ENCODE measurements at places on chromosomes 4 and X.
A peak's percentile ranks its signal among the peaks of the same experiment; 100 is the strongest.

DNA sequence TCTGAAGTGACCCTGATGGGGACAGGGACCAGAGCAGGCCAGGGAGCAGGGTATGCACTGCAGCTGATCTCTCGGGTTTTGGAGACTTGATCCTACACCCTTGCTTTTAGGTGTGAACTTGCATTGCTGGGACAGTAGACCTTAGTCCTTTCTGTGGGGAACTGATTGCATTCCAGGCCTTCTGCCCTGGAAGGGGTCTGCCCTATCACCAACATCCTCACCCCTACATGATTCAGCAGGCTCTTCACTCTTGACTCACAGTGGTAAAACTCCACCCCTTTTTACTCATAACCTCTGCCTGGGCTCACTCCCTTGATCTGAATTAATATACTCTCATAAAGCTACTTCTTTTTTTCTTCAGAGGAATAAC is 6.6 kb upstream of the DDX60L start:
- no peak for DNase-seq

- DNase-seq = no peak
Measured at GRCh38 chr4:36426741-36427140, 145.3 kb downstream of the DTHD1 start.

GRCh38 chr4:74202062-74202586 is 44.2 kb downstream of the MTHFD2L start:
- no peak for DNase-seq

DNA sequence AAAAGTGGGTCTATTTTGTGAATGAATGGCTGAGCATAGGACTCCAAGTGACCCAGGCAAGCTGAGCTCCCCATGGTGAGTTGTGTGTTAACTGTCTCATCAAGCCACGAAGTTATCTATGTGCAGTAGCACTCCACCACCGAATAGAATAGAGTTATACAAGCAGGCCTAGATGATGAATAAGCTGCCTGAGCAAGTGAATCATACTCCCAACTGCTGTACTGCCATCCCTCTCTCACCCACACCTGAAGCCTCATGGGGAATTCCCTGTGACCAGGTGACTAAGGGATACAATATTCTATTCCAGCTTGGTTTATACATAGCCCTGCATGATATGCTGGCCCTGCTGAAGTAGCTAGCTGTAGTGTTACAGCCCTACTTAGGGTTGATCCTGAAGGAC is 38.7 kb downstream of the KDM5C start:
- peak; percentile 46 for DNase-seq

DNA sequence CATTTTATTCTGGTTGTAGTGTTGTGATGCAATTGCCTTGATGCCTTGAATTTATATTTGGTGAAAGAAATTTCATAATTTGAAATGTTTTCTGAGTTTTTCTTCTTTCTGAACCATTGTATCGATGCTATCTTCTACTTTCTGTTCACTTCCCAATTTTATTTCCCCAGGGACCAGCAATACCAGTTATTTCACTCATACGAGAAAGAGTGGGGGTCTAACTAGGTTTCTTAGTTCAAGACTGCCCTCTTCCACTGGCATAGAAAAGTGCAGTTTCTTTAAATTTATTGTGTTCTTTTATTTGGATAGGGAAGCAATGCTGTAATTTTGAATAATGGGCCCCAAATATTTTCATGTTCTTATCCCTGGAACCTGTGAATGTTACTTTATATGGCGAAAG is 544.0 kb upstream of the ADGRL3 start:
- no peak for DNase-seq

- DNase-seq = no peak
Measured at GRCh38 chr4:161869511-161869910, 294.3 kb downstream of the FSTL5 start.

DNA sequence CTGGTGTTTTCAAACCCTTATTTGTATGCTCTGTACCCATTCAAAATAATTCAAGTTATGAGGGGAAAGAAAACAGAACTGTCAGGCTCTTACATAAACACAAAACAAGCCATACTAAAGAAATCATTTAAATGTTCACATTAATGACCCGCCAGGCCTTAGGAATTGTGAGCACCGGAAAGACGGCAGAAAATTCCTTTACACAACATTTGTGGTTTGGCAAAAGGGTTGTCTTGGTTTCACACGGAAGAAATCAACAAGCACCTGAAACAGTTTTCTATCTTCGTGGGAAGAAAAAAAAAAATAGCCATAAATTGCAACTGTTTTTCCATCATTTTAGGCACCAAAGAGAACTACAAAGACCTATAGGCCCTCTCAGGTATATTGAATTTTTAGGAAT is 188.5 kb upstream of the FTHL17 start:
- no peak for DNase-seq

DNA sequence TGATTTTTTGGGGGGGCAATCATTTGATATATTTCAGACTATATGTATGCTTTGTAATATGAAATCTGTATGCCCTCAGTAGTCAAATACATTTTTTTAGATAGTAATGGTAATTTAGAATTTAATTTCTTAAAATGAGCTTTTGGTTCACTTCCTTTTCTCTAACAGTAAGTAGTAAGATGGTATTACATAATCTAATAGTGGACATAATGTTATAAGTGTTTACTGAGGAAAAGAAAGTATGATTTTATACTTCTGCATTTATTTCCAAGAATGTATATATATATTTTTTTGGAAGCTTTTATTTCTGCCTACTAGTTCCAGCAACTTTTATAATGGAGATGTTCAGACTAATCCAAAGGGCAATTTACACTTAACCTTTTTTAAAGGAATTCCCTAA is 1450.7 kb upstream of the TENM3 start:
- DNase-seq = no peak

DNA sequence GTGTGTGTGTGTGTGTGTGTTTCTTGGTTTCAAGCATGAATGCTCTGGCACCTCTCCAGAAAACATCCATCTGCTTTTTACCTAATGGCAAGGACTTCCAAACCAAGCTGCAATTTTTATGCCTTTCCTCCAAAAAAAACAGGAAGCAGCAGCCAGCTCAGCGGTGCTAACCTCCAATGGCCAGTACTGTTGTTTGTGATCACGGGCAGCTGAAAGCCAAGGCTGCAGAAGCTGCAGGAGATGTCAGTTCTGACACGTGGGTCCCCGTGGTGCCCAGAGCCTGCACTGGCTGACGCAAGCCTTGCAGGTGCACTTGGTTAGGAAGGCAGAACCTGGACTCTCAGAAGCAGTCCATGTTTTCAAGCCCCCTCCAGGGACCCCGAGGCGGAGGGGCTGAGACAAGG is 313.6 kb upstream of the DDX53 start:
- no peak for DNase-seq

GRCh38 chrX:43743100-43743822 is 87.2 kb downstream of the MAOA start:
- no peak for DNase-seq

Measured in activated T-cell treated with anti-CD3 and anti-CD28 coated beads, Interleukin-2, amount 50 U/mL, for 48 hours (primary cell).